ENCODE measurements at places on chromosomes 3 and 15.

GRCh38 chr15:70701891-70702568 lies 61.3 kb downstream of the UACA start:
- no peak for DNase-seq

DNA sequence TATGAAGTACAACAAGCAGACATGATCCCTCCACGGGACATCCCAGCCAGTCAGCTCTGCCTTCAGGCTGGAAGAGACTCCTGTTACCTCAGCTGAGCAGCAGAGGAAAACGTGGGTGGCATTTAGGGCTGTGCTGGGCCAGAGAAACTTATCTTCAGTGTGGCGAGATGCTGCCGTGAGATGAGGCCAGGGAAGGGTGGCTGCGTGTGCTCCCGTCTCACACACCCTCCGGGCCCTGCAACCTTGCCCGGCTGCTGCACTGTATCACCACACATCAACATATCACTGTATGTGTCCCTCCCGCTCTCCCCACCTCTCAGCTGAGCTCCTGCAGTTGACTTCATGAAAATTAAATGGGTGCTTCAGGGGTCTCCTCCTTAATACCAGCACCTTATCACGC lies 23.4 kb downstream of the BMF start:
- DNase-seq: no peak

DNA sequence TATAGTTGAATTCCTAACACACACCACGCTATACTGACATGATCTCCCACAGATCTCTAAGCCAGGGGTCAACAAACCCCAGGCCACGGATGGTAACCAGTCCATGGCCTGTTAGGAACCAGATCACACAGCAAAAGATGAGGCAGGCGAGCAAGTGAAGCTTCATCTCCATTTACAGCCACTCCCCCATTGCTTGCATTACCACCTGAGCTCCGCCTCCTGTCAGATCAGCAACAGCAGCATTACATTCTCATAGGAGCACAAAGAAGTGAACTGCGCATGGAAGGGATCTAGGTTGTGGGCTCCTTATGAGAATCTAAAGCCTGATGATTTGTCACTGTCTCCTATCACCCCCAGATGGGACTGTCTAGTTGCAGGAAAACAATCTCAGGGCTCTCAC lies 2.7 kb downstream of the PDCD7 start:
- DNase-seq: no peak

DNA sequence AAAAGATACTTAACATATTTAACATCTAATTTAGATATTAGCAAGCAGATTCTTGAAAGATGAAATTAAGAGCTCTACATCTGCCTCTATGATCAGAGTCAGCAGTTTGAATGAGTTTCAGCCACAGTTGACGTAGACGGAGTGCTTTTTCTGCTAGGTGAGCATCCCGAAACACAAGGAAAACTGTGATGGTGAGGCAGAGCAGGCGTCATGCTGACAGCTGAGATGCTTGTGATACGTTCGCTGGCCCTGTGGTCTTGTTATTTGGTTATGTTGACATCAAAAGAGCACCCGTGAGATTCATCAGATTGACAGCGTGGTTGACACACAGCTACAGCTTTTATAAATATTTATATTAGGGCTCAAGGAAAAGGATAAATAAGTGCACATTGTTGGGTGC lies 19.6 kb upstream of the GOLGA8B start:
- no peak for DNase-seq

DNA sequence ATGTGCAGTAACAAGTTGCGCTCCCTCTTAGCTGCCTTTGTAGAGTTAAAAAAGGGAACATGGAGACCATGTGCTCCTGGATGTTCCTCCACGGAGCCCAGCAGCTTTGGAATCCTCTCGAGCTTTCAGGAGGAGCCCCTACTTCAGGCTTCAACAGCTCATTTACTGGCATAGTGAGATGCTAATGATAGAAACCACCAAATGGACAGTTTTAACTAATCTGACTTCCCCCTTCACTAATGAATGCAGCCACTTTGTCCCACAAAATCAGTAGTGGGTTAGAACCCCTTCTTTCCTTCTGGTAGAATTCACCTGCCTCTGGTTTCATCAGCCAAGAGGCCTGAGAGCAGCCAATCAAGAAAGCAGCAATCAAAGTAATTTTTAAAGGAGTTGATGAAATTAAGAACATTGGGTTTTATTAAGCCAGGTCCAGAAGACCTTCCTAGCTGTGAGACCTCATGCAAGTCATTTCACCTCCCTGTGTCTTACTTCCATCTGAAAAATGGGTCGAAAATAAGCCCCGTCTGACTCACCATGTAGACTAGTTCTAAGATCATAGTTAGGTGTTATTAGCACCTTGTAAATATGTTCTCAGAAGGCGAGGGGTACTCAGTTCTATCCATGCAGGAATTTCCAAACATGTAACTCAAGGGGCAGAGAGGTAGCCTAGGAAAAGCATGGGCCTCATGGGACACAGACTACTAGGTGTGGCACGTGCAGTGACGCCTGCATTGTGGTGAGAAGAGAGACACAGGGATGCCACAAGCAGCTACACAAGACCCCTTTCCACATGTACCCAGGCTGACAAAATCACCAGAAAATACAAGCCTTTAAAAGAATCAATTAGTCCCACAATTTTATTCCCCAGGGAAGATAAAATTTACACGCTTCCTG lies 179.7 kb upstream of the LPP start:
- no peak for DNase-seq

DNA sequence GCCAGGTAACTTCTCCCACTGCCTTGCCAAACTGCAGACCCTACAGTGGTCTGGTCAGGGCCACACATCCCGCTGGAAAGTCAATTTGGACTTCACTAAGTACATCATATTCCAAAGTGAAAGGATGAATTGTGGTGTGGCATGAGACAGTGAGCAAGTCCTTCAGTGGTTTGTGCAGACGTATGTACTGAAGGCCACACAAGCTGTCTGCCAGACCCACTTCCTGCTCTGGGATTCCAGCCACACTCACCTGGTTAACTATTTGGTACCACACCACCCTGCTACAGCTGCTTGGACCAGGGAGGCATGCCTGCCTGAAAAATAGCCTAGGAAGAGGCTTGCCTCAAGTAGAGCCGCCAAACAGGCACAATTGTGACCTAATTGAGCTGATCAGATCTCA lies 94.1 kb upstream of the STRIT1 start:
- DNase-seq: no peak

DNA sequence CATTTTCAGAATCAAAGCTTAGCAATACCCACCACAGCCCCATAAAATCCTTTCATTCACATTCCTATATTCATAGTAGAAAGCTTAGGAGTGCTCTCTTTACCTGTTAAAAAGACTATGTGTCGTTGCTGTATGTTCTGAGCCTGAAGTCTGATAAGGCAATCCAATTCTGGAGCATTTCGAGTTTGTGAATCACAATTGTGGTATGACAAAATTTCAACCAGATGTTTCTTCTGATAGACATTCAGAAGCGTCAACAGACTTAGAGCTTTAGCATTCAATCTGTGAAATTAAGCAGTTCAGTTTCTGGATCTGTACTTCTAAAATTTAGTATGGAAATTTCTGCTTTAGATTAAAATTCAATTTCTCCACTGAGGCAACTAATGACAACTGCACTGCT lies 58.3 kb downstream of the TASOR start:
- no peak for DNase-seq

- no peak for DNase-seq
These were observed at the start of gene OCA2 for GRCh38 chr15:28098766-28099554. Gene OCA2, minus strand, starts transcription at chr15:28099315. Its CDS starts 17,441 bp downstream, at chr15:28081874.

GRCh38 chr15:43249699-43250203 lies 17.0 kb downstream of the TGM5 start:
- DNase-seq: no peak

GRCh38 chr3:140189976-140190375 lies 255.0 kb downstream of the CLSTN2 start:
- DNase-seq: no peak

- DNase-seq: no peak
These were observed 36.2 kb downstream of the FEM1B start for GRCh38 chr15:68313501-68314410.

DNA sequence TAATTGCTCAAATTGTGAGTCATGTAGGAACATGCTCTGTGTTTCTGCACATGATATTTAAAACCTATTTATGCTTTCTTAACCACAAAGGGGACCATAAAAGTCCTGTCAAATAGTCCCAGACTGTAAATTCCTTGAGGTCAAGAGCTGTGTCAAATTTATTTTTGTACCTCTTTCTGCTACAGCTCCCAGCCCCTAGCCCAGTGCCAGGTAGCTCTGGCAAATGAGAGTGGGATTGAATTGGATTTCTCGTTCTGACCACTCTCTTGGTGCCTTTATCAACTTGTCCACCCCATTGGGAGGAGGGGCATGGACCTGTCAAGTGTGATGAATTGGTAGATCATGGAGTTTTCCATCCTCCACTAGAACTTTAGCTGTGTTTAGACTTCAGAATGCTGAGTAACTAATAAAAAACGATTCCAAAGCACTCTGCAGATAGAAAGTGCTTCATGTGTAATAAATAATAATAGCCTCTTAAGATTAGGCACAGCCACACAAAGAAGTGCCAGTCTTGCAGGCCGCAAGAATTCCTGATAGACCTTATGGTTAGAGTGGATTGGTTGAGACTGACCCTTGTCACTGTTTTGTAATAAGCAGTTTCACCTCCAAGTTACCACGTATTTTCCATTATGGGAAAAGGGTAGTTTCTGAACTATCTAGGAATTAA lies 120.4 kb downstream of the LPP start:
- no peak for DNase-seq

- DNase-seq: no peak
These were observed 68.5 kb downstream of the DHX30 start for GRCh38 chr3:47871389-47871788.

DNA sequence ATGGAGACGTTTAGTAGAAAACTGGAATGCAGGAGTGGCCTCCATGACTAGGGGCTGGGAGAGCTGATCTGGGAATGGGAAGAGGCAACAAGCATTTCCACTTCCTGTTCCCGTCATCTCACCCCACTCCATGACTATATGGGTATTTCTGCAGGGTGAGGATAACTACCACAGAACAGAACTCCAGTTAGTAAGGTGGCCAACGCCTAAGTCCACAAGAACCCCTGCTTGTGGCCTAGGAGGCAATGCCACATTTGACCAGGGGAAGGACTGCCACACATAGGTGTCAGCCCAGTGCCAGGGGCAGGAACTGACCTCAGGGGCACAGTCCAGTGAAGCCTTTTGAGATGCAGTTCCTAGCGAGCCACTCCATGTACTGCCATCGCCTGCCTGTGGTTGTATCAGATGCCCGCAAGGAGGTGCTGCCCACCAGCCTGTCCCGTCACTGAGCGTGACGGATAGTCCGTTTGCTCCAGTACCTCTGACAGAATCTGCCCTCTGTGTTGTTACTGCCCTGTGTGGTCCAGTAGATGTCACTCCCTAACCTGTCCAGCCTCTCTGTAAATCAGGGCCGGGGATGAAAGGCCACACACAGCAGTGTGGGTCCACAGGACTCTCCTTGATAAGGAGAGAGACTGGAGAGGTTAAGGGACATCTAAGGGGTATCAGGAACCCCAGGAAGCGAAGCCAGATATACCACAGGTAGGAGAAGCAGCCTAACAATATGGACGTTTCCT lies 3.5 kb upstream of the MTFMT start:
- DNase-seq: no peak

GRCh38 chr3:13325892-13326443 lies 94.2 kb downstream of the NUP210 start:
- DNase-seq: no peak

DNA sequence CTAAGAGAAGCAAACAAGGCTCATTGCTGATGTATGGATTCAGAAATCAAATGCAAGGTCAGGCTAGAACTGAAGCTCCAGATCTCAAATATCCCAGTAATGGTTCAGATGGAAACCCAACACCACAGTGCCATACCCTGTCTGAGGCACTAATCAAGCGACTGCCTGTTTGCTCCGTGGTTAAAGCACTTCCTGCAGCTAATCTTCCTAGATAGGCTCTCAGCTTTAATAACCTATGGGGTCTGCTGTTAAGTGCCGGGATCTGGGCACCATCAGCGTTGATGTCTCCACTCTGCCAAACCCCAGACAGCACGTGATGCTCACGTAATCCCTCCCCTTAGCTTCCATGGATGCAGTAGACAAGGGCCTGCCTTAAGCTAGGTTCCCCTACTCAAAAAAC lies 262.6 kb downstream of the MECOM start:
- no peak for DNase-seq

DNA sequence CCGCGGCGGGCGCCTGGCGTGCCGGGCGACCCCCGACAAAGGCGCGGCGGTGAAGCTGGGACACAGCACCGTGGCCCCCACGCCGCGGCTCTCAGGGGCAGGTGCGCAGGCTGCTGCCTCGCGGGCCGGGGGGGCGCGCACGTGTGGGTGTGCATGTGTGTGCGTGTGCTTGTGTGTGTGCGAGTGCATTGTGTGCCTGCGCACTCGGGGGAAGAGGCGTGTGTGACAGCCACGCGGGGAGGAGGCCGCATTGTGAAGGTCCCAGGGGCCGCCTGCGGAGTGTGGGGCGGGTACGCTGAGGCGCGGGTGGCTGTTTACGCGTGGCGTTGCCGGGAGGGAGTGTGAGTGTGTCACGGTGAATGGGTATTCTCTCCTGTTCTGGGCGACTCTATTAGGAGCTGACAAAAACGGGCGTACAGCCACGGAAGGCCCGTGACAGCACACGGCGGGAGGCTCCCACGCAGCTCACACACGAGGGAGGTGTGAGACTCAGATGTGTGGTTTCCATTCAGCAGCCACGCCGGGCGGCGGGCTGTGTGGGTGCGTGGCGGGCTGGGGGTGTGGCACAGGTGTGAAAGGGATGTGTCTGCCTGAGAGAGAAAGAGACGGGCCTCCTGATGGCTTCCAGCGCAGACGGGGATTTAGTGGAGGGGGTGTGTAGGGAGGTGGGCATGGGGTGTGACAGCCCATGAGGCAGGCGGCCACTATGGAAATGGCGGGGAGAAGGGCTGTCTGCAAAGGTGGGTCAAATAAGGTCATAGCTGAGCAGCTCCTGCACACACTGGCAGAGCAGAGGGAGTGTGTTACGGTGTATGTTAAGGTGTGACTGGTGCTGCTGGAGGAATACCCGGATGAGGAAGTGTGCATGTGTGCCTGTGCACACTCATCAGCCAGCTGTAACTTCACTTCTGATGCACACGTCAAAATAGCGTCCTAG lies 750 bp downstream of the PODXL2 start:
- no peak for DNase-seq

- DNase-seq: no peak
These were observed 123.3 kb downstream of the XXYLT1 start for GRCh38 chr3:195147649-195148080.

DNA sequence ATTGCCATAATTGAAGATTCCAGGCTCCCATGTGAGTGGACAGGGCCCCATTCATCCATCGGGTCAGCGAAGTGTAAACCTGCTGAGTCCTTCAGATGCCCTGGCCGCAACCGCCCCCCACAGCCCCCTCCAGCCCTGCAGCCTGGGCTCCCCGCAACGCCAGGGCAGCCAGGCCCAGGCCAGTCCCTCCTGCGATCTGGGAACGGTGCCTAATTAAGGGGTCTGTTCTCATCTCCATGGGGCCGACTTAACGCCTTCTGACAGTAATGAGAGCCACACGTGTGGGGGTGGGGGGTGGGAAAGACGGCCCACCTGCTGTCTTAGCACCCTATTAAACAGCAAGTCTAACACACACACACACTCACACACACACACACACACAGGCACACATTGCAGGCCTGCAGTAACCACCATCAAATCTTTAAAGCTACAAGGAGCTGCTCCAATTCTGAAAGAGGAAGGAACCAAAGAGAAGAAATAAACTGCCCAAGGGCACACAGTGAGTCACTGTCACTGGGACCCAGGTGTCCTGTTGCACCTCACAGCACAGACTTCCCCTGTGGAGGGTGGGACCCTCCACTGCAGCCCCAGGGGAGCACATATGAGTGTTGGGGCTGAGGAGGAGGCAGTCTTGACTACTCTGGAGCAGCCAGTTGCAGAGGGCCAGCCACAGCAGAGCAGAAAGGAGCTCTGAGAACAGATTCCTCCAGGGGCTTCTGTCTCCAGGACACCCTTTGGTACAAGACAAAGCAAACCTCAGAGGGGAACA lies 31.8 kb upstream of the HES1 start:
- DNase-seq: no peak
